ENCODE measurements at places on chromosomes 12 and 14.

DNA sequence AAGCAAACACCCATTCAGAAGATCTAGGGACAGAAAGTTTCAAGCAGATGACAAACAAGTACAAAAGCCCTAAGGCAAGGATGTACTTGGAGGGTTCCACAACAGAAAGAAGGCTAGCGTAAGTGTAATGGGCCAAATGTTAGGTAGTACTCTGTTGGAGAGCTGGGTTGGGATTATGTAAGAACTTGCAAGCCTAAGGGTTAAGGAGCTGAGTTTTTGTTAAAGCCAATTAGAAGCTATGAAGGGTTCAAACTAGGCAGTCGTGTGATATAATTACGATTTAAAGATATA is 41.4 kb downstream of the HECTD1 start:
- no peak for DNase-seq

GRCh38 chr14:95569440-95569839 is 34.6 kb downstream of the GLRX5 start:
- no peak for DNase-seq

GRCh38 chr14:85856430-85856829 is 326.5 kb downstream of the FLRT2 start:
- no peak for DNase-seq

GRCh38 chr12:80513211-80513610 is 69.2 kb downstream of the PTPRQ start:
- no peak for DNase-seq

DNA sequence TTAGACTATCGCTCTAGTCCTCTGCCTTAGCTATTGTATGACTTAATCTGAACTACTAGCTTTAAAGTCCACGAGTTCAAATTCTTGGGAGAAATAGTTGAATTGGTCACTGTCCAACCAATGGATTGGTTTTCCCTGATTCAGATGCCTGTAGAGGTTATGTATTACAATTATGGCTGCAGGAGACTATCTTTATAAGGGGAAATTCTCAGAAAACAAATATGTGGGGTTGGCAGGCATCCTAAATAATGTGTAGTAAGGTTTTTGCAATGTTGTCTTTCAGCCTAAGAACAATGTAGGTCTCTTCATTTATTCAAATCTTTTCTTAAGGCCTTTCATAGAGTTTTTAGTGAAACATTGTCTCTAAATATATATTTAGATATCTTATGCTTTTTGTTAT is 26.9 kb downstream of the MYRFL start:
- no peak for DNase-seq

DNA sequence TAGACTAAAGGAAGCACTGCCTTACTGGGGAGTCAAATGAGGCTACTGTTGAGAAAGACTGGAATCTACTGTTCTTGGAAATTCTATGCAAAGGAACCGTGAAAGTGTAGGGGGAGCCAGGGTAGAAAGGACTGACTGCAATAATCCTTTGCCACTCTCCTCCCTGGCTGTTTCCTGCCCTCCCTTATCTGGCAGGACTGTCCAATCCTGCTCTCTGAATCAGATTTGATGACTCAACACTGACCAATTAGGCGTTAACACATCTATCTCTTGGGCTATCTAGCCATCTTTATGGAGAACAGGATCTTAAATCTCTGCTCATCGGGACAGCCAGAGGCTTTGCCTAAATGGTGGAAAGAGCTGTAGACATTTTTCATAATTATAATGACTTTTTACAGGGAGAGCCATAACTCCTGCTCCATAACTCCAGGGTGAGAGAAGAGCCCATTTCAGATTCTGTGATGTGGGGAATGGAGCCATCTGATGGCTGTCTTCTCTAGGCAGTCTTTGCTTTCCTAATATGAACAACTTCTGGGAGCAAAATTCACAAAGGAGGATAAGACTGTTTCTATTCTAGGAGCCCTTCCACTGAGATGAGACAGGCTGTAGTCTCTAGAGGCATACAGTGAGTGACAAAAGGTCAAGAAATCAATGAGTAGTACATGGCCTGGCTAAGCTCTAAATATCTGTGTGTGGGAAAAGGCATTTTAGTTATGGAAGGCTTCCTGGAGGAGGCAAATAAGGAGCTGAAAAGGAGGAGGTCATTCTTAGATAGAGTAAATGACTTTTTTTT is 68.9 kb upstream of the CISTR start:
- DNase-seq = no peak

DNA sequence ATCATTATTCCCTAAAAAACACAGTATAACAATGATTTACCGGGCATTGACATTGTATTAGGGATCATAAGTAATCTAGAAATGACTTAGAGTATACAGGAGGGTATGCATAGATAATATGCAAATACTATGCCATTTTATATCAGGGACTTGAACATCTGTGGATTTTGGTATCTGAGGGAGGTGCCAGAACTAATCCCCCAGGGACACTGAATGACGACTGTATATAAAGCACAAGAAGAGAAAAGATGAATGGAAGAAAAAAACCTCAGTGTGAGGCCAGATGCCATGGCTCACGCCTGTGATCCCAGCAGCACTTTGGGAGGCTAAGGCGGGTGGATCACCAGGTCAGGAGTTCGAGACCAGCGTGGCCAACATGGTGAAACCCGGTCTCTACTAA is 25.5 kb upstream of the COX6A1 start:
- DNase-seq = no peak

DNA sequence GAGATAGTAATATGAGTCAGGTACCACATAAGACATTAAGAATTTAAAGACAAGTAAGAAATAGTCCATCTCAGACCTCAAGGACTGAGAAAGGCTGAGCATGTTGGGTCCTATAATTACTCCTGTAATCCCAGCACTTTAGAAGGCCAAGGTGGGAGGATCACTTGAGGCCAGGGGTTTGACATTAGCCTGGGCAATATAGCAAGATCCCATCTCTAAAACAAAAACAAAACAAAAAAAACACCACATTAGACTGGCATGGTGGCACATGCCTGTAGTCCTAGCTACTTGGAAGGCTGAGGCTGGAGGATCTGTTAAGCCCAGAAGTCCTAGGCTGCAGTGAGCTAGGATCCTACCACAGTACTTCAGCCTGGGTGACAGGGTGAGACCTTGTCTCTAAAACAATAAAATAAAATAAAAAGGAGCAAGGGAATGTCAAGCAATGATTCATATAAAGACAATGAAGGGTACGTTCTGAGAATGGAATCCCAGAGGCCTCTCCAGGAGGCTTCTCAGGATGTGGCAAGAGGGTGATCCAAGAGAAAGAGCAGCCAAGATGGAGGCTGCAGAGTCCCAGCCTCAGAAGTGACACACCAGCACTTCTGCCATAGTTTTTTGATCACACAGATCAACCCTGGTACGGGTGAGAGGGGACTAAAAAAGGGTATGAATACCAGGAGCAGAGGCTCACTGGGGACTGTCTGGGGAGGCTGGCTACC is 206.4 kb downstream of the CRADD start:
- DNase-seq = no peak

GRCh38 chr12:8948701-8949341 is 624 bp downstream of the M6PR start:
- DNase-seq = no peak

DNA sequence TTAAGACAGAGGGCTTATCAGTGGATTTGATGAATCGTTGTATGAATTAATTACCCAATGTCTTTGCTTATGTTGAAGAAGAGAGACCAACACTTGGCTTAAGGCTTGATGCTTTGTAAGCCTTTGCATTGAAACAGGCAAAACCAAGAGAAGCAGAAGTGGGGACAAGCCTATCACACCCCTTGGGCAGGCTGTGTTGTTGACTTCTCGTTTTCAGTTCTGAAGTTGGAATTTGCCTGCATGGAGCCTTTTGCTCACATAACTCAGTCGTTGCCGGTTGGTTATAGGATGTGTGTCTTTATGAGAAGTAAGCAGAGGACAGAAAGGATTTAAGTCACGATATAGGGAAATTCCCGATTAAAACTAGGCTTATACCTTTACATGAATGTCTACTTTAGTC is 94.7 kb downstream of the CCDC92 start:
- DNase-seq = no peak

GRCh38 chr14:21699551-21699950 is 25.9 kb upstream of the OR4E1 start:
- DNase-seq = no peak

DNA sequence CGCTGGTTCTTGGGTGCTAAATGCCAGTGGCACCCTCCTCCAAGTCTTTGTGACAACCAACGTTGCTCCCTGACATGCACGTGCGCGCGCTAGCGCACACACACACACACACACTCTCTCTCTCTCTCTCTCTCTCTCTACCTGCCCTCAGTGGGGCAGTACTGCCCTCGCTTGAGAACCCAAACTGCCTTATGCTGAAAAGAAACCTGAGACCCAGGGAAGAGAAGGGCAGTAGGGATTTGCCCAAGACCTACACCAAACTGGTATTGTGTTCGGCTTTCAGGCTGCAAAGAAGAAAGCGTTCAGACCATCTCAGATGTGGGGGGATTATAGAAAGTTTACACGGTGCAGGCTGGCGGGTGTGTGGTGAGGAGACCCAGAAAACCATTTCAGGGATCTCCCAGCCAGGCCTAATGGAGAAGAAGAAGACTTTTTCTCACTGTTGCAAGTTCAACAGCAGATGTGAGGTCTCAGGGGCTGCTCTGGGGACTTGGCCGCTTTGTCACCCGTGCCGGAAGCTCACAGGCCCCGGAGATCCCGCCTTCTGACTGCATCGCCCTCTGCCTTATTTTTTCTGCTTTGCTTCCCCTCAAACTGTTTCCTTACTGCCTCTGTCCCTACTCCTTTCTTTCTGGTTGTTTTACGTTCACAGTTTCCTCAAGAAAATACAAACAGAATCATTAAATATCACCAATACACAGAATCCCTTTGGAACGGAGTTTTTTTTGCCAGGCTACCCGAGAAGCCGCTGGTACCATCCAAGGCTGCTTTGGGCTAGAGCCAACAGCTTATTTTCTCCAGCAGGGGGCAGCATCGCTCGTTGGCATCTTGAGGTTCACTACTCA is 82.4 kb downstream of the PPM1A start:
- DNase-seq = peak; percentile 54
